ENCODE measurements at places on chromosomes 4 and X.

- no peak for DNase-seq
Observed at GRCh38 chr4:99529228-99529627, 18.4 kb downstream of the C4orf17 start.

GRCh38 chr4:153824501-153824900, 35.6 kb upstream of the SFRP2 start:
- DNase-seq = no peak

DNA sequence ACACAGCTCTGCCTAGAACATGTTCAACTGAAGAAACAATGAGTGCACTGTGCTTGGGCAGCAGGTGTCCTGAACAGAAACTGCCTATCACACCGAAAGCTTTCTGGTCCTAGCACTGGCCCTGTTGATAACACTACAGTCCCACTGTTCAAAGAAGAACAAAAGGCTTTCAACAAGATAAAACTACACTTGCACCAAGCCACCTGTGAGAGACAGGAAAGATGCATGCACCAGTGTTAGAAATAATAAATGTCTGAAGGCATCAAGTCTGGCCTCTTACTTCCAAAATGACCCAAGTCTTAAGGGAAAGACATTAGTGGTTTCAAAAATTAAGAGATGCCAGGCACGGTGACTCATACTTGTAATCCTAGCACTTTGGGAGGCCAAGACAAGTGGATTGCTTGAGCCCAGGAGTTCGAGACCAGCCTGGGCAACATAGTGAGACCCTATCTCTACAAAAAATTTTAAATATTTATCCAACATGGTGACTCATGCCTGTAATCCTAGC, 68.7 kb downstream of the APBB2 start:
- DNase-seq = no peak

DNA sequence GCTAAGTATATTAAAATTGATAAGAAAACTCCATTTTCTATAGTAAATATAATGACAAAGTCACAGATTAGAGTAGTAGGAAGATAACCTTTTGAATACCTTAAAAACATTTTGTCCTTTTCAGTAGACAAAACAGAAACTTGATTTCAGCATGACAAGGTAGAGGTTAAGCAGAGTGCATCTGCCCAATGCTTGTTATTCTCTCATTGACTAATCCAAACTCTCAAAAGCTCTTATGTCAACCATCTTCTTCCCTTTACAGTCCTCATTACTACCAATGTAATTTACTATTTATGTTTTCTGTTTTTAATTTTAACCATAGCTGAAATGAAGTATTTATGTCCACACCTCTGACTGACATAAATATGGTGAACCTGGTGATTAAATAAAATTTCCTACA, 11.1 kb downstream of the NIPAL1 start:
- DNase-seq = no peak

DNA sequence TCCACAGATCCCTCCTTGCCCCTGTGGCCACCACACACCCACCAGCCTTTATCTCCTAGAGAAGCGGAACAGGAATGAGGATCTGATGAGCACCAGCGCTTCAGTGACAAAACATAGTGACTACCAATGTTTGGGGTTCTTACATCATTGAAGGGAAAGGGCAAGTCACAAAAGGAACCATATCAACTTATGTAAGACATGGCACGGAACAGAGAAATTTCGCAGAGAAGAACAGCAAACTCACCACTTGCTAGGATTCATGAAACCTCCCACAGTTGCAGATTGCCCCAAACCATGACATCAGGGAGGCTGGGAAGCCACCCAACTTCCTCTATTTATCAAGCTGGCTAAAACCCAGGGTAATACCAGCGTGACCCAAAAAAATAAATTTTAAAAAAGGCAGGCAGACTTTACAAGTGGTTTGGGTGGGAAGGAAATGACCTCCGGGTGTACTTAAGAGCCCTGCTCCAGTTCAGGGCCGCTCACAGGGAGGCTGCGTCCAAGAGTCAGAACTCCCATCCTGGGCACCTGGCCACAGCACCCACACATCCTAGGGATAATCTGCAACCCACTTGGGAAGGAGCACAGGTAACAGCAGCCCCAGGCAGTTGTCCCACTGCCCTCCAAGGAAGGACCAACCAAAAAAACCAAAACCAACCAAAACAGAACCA, 36.0 kb downstream of the ADGRG2 start:
- no peak for DNase-seq

DNA sequence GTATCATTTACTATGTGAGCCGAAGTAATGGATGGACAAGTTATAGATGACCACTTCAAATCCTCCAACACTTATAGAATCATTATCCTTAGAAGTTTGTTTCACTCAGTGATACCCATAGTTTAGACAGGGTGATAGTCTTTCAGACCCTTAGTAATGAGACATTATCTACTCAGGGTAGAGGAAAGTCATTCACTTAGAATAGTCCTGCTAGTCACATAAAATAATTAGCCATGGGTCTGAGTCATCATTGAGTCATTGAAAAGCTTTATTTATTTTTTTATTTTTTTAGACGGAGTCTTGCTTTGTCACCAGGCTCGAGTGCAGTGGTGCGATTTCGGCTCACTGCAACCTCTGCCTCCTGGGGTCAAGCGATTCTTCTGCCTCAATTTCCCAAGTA, 321.7 kb upstream of the FSTL5 start:
- no peak for DNase-seq

- DNase-seq = no peak
Observed at GRCh38 chr4:178174756-178175155, 732.5 kb upstream of the AGA start.

DNA sequence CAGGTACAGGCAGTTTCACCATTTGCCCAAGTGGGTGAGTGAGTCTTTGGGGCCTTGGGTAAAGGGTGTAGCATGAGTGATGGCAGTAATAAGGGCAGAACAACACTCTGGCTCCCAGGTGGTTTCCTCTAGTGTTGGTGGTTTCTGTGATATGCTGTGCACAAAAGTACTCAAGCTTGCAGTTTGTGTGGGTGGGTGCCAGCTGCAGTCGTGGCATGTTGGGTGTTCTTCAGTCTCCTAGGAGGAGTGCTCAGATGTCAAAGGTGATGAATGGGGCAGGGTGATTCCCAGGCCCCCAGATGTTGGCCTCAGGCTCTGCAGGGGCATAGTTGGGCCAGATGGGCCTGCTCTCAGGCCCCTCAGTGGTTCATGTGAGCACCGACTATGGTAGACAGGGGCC, 166.1 kb upstream of the KLF8 start:
- no peak for DNase-seq

GRCh38 chr4:96260064-96260682, 420.3 kb downstream of the PDHA2 start:
- no peak for DNase-seq

GRCh38 chr4:159508917-159509500, 406.1 kb downstream of the RAPGEF2 start:
- DNase-seq = no peak

DNA sequence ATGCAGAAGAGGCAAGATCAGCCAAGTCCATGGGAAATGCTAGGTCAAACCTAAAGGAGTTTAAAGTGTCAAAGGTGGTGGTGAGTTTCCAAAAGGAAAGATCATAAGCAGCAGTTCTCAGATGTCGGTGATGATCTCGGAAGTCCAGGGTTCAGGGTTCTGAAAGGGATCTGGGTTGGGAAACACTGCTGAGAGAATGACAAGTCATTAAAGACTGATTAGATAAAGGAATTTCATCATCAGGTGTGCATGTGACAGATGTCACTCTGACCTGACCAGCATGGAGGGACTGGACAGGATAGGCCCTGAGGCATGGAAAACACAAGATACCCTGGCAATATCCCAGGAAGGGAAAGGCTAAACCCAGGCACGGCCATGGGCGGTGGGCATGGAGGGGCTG, 195.7 kb upstream of the TBL1X start:
- DNase-seq = no peak

GRCh38 chrX:44152852-44153251, 179.7 kb upstream of the NDP start:
- DNase-seq = no peak

DNA sequence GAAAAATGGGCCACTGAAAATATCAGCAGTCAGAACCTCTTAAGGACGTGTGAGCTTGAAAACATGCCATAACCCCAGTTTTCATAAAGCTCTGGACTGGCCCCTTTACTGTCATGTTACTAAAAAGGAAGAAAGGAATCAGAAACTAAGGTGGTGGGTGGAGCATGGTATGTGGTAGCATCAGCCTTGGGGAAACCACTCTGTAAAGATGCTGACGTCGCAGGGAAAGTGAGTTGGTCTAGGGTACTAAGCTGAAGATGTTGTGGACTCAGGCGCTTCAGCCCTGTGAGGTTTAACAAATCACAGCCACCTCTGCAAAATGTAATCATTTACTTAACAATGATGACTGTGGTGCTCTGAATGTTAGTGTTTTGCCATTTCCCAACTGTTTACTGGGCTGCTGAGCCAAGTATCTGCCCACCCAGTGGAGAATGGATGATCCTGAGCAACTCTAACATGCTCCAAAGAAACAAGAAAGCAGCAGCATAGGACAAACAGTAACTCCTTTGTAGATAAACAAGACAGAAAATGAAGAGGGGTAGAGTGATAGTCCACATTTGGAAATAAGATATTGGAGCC, 33.4 kb downstream of the C4orf54 start:
- no peak for DNase-seq

DNA sequence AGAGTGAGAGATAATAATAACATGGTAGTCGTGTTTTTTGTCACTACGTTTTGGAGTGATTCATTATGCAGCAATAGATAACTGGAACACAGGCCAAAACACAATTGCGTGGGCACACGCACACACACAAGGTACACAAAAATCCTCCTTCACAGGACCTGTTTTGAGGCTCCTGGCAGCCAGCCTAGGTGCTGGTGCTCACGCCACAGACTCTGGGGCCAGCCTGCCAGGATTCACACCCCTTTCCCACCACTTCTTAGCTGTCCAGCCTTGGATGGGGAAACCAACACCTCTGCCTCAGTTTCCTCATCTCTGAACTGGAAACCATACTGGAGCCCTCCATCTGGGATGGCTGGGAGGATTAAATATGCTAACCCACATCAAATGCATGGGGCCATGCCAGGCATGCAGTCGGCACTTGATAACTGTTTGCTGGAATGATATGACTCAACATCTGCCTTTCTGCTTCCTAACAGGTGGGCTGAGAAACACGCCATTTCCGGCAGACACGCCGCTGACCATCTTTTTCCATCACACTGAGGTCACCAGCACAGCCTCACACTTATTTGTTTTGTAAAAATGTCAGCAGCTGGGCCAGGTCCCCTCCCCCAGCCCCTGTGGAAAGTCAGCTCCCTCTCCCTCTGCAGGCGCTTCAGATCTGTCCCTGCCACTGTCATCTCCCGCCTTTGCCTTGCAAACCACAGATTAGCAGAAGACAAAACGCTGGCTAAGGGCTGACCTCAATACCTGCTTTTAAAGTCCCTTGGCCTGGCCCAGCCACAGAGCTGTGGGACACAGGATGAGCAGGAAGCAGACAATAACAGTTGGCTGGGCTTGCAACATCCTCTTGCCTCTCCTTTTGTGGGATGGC, 237.5 kb downstream of the BCOR start:
- DNase-seq = peak; percentile 51

- no peak for DNase-seq
Observed at GRCh38 chr4:83922402-83922801, 386.5 kb downstream of the GPAT3 start.

DNA sequence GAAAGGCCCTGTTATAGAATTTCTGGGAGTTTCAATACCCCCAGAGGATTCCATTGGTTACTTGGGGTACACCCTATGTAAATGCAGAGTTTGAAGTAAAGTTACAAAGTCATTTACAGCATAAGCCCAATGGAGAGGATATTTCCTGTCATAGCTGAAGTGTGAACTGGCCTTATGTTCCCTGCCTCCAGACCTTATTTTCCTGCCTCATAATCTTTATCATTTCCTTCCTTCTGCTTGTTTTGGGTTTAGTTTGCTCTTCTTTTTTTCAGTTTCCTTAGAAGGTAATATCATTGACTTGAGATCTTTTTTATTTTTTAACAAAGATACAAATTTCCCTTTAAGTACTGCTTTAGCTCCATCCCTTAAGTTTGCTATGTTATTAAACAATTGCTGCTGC, 85.4 kb downstream of the PPEF1 start:
- DNase-seq = no peak

DNA sequence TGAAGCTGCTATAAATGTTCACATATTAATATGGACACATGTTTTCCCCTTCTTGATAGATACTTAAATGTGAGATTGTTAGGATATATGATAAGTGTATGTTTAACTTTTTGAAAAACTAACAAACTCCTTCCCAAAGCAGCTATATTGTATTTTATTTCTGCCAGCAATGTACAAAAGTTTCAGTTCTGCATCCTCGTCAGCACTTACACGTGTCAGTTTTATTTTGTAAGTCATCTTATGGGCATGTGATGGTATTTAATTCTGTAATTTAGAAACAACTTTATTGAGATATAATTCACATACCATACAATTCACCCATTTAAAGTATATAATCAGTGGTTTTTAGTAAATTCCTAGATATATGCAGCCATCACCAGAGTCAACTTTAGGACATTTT, 31.6 kb downstream of the RAPGEF2 start:
- no peak for DNase-seq

DNA sequence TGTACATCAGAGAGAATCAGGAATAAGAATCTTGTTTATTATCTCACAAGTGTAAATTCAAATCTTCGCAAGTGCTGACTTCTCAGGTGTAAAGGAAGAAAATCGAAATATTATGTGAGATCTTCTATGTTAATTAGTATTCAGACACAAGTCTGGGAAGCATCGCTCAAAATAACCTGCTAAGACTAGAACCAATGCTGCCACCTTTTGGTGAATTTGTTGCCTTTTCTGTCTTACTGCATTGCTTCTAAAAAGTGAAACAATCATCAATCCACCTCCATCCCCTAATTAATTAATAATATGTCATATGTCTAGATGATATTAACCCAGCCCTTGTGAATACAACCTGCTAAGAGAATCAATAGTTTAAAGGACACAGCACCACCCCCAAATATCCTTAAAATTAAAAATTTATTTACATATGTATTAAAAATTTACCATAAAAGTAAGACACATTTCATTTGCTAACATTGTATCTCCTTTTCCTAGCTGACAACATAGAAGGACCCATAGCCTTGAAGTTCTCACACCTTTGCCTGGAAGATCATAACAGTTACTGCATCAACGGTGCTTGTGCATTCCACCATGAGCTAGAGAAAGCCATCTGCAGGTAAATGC, 3.5 kb downstream of the EPGN start:
- no peak for DNase-seq

GRCh38 chrX:1657367-1658070, 42.7 kb downstream of the ASMT start:
- no peak for DNase-seq

- no peak for DNase-seq
Observed at GRCh38 chr4:61783050-61783449, 582.9 kb downstream of the ADGRL3 start.

- no peak for DNase-seq
Observed at GRCh38 chrX:49042581-49043219, 457 bp downstream of the TFE3 start.

DNA sequence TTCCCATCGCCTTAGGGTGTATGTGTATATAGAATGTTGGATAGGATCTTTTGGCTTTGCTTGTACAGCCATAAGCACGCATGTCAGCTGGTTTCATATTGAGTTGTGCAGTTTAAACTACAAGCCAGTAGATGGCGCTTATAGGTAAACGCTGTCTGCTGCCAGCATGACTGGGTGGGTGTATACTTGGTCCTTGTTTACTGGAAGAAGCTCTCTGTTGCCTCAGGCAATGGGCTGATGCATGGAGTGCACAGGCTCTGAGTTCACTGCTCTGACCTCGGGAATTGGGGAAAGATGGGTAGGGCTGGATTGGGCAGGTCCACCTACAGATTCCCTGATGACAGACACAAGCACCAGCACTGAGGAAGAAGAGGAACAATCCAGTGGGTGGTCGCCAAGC, 831.5 kb downstream of the STIM2 start:
- DNase-seq = no peak
